ENCODE measurements at places on chromosomes 1 and 21.

DNA sequence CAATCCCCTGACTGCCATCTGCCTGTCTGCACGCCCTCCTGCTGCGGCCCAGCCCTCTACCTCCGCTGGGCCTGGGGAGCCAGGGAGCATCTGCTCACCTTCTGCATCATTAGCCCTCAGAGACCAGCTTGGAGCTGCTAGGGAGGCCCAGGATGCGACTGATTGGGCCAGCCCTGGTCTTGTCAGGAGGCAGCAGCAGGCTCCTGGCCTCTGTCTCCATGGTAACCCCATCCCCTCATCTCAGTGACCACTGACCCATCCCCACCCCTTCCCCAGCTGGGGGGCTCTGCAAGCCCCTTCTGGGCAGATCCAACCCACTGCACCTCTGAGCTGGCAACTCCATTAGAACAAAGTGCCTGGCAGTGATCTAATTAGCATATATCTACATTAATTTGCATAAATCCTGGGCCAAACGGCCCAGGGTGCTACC is 37.7 kb downstream of the NKAIN1 start:
- DNase-seq, result no peak

GRCh38 chr21:36076878-36077655 is 7.2 kb downstream of the CBR1 start:
- DNase-seq, result no peak

- DNase-seq, result no peak
These were observed 81.9 kb downstream of the CASZ1 start for GRCh38 chr1:10714337-10715114.

DNA sequence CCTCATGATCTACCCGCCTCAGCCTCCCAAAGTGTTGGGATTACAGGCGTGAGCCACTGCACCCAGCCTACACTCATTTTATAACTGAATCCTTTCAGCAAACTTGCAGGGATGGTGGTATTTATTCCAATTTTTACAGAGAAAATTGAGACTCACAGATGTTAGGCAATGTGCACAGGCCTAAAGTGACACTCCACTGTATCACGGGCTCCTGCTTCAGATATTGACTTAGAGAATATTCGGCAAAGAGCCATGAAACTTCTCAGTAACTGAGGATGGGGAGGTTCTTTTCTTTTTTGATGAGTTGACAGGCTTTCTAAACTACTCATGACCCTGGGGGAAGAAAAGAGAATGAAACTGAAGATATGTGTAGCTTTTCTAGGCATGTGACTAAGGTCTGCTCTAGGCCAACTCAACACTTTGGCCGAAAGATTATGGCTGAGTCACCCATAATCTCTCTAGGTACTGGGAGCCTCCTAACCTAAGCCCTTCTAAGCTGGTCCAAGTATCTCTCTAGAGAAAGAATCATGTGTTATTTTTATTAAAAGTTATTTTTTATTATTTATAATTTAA is 19.9 kb upstream of the PTCH2 start:
- DNase-seq, result no peak

GRCh38 chr1:2496746-2497145 is 20.7 kb downstream of the PLCH2 start:
- no peak for DNase-seq

DNA sequence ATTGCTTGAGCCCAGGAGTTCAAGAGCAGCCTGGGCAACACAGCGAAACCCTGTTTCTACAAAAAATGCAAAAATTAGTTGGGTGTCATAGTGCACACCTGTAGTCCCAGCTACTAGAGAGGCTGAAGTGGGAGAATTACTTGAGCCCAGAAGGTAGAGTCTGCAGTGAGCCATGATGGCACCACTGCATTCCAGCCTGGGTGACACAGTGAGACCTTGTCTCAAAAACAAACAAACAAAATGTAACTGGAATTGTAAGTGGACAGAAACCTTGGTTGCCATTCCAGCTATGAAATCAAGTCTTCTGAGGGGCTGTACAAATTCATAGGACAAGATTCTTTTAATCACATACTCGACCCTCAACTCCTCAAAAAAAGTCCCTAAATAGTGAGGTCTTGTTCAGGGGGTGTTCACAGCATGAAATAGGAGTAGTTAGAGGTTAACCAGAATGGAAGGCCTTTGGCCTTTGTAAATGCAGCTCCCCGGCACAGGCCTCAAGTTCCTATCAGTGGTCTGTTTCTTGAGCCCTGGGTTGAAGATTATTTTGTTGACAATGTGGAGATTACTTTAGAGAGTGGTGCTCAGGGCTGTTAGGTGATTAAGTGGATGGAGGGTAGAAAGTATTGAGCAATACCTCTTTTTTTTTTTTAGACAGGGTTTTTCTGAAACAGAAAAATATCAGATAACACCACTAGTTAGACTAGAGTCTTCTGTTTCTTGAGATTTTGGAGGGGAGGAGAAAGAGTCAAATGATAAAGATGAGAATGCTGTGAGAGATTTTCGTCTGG is 138.7 kb upstream of the ZNF648 start:
- DNase-seq, result no peak

GRCh38 chr1:61241411-61241838 is 159.1 kb downstream of the NFIA start:
- DNase-seq, result no peak

GRCh38 chr1:93448292-93448982 is 519 bp downstream of the FNBP1L start:
- peak; percentile 24 for DNase-seq

DNA sequence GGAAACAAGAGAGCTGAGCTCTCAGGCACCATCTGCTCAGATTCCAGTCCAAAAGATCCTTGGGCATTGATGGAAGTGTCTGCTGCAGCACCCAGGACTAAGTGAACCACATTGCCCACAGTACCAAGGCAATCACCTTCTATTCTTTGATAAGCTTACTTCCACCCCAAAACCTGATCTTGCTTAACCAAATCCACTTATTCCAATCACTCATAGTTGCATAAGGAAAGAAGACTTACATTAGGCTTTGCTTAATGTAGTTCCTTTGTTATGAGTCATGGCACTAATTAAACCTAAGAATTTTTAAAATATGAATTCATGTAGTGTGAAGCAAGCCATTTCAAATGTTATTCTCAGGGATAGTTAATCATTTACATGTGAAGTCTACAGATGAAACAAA is 84.5 kb downstream of the UCHL5 start:
- DNase-seq, result no peak

DNA sequence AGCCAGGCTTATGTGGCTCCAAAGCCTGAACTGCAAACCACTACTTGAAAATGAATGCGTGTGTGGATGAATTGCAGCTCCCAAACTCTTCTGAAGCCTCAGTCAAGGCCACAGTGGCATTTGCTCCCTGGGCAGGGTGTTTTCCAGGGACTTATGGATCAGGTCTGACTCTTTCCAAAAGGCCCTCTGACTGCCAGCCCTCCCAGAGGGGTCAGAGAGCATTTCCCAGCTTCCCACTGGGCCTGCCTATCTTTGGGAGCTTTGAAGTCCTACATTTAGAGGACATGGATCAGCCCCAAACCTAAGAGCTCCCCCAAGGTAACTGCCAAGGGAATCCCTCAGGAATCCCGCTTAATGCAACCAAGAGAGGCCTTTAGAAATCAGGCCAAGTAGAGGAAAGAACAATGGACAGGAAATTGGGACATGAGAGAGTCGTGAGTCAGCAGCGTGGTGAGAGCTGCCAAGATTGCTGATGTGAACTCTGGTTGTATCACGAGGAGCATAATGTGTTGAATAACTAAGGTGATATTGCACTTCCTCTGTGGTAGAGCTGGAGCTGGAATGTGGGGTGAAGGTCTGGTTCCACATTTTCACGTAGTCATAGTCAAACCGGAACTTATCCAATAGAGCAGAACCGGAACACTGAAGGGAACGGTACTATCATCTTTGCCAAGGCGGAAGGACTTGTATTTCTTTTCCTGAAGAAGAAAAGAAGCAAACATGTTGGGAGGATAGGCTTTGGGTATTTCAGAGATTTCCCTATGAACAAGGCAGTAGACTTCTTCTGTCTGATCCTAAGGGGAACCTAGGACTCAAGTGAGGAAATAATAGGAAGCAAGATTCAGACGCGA is 99.4 kb upstream of the JUN start:
- no peak for DNase-seq

DNA sequence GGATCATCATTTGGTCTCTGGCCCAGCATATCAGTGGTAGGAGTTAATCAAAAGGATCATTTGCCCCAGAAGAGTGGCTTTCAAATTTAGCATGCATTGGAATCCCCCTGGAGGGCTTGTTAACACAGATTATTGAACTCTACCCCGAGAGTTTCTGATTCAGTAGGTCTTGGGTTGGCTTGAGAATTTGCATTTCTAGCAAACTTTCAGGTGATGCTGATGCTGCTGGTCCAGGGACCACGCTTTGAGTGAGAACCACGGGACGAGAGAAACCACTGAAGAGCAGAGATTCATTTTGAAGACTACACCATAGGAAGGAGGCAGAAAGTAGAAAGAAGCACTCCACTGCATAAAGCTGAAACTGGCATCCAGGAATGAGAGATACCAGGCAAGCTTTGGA is 81.3 kb upstream of the DUSP10 start:
- DNase-seq, result no peak

DNA sequence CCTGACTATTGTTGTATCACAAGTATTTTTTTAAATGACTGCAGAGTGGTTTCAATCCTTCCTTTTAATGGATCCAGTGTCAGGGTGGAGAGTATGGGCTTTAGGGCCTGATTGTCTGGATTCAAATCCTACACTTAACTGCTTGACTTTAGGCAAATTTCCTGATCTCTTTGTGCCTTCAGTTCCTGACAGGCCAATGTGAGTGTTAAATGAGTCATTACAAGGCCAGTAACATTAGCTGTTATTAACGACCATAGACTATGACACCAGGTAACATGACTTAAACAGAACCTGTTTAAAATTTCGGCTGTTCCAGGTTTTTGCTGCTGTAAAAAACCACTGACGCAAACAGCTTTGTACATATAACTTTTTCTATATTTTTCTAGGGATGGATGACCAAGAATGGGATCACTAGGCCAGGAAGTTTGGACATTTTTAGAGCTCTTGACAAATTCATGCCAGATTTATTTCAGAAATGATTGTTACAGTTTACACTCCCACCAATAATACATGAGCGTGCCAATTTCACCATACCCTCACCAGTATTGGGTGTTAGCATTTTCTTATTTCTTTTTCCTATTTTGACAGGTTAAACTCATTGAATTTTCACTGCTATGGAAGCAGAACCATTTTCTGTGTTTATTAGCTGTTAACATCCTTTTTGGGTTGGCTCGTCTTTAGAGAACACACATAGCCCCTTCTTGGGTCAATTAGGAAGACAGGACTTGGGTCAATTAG is 11.3 kb downstream of the ZNF362 start:
- DNase-seq, result no peak

- DNase-seq, result no peak
These were observed 2.6 kb upstream of the TNNI1 start for GRCh38 chr1:201424146-201424545.

DNA sequence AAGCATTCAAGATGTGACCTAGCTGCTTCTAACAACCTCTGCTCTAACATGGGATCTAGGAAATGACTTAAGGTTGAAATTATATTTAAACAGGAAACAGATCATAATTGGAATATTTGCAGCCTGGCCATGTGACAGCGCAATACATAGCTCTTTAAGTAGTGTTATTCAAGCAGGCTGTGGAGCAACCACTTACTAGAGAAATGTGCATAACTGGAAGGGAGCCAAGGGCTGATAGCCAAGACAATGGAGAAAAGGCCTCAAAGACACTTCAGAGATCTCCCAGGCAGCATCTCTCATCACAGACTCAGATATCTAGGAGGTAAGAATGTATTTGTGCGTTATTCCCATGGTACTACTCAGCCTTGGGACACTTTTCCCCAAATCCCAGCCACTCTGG is 823.0 kb upstream of the PRMT6 start:
- no peak for DNase-seq

DNA sequence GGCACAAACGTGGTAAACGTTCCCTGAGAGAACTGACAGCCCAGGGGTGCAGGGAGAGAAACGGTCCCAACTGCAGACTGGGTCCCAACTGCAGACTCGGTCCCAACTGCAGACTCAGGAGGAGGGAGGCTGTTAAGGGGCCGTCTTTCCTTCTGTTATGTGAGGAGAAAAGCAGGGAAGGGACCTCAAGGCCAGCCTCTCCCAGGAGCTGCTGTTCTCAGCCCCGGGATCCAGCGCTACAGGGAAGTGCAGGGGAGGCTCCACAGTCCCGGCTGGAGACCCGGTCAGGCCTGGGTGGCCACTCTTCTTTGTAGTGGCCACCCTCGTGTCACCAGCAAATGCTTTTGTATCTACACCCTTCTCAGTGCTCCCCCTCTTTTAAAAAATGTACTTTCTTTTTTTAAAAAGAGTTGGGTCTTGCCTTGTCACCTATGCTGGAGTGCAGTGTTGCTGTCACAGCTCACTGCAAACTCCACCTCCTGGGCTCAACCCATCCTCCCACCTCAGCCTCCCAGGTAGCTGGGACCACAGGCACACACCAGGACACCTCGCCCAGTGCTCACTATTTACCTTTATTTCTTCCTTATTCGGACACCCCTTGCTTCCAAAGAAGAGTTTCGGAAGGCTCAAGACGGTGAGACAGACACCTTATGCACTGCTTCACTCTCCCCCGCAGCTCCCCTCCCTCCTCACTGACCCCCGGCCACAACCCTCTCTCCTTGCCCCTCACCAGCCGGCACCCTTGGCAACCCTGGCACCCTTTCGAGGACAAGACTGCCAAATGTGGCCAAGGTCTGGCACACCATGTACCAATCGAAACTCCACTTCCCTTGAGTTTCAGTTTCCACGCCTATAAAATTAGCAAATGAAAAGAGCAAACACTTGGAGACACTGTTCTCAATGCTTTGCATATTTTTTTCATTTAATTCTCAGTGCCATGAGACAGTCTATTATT is 21.8 kb downstream of the CAPN2 start:
- no peak for DNase-seq

DNA sequence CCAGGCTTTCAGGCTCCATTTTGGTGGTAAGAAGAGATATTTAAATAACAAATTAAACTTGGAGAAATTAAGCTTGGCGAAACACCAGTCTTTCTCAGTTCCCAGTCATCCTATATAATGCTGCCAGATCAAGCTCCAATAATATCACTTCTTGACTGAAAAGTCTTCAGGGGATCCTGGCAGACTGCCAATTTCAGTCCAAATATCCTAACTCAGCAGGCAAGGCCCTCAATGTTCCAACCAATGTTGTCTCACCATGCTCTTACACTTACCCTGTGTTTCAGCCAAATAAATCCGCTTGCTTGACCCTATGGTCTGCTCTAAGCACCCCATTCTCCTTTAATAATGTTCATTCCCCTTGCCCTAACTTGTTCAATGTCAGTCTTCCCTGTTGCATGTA is 39.9 kb upstream of the BCL10 start:
- DNase-seq, result no peak

- no peak for DNase-seq
These were observed 2.8 kb downstream of the GSTM5 start for GRCh38 chr1:109714661-109715372.

- DNase-seq, result no peak
These were observed 766 bp downstream of the AGO4 start for GRCh38 chr1:35808450-35809113.
